ENCODE measurements at places on chromosomes 2 and 18. TPM values are rescaled to one million over a fixed set of nuclear protein-coding genes. Genes with fewer than 3 reads are reported as not detected.
A peak's percentile ranks its signal among the peaks of the same experiment; 100 is the strongest.

Gene ZNF519
- 0.96 TPM for polyA plus RNA-seq

DNA sequence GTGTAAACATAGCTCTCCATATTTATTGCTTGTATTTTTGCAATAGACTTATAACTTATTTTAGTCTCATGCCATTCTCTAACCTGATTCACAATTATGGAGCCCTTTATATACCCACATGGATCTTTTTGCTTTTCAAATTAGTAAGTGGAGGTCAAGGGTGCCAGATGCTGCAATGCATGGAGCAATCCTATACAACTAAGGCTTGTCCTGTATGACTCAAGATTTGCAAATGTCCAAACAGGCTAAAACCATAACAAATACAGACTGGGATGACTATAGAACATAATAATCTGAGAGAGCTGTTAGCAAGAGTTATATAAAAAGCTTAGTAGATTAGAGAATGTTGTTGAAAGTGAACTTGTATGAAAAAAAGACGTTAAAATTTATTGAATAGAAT lies 690.4 kb upstream of the NRXN1 start:
- no peak overlapping the region for H3K4me3 ChIP-seq
- H3K4me1 ChIP-seq: peaks cover 1% of the 10 kb centered on the region
- no peak overlapping the region for H3K27ac ChIP-seq
- no peaks in the 10 kb centered on the region for H3K36me3 ChIP-seq
- H3K27me3 ChIP-seq: no peaks in the 10 kb centered on the region

DNA sequence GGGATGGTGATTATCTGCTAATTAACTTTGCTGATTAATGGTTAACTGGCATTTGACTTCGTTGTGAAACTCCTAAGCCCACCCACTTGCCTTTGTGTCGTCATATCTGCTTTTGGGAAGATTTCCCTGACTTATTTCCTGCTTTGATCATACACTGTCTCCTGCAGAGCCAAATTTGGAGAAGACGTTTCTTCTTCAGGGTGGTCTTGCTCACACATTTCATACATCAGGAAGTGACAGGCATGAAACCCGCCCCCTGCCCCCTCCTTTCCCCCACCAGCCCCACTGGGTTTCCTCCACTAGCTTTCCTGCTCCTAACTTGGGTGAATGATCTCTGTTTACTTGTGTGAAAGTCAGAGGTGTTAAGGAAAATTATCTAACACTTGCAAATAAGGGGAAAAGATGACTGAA lies 300.1 kb downstream of the TSN start:
- no peaks in the 10 kb centered on the region for H3K27me3 ChIP-seq
- no peaks in the 10 kb centered on the region for H3K36me3 ChIP-seq
- H3K27ac ChIP-seq: no peak overlapping the region
- no peak overlapping the region for H3K4me3 ChIP-seq
- DNase-seq: no peak

DNA sequence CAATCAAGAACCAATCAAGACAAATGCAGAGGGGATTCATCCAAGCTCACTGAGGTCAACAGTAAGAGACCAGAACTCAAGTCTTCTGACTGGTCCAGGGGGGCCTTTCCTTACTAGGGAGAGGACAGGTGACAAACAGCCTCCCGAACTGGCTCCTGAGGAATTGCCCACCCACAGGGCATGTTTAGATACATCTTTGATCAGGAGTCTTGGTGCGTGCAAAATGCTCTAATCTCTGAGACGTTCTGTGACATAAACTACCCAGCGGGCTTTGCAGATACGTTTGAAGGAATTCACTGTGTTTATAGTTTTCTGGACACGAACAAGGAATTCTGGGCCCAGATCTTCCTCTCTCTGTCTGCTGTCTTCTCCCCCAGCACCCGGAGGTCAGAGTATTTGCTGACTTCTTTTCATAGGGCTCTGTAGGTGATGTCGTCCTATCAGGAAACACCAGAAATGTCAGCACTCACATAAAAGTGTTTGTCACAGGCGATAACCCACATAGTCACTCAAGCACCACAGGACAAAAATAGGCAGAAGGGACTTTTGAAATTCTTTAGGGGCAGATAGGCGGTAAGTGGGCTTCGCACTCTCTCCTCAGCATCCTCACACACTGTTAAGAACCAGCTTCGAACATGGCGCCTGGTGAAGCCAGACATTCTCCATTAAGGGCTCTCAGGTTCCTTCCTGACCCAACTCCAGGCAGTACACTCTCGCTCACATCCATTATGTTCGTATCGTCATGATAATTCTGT lies 349.0 kb downstream of the CYRIA start:
- no peak overlapping the region for H3K4me3 ChIP-seq
- no peak overlapping the region for H3K27ac ChIP-seq
- peaks cover 4% of the 10 kb centered on the region for H3K4me1 ChIP-seq
- no peak for DNase-seq
- H3K36me3 ChIP-seq: no peaks in the 10 kb centered on the region
- no peaks in the 10 kb centered on the region for H3K27me3 ChIP-seq

Gene CHRNG
- not detected for polyA plus RNA-seq

GRCh38 chr18:10377956-10378355 lies 76.5 kb upstream of the APCDD1 start:
- no peak overlapping the region for H3K27ac ChIP-seq
- DNase-seq: no peak
- no peaks in the 10 kb centered on the region for H3K36me3 ChIP-seq
- H3K4me1 ChIP-seq: no peaks in the 10 kb centered on the region
- no peak overlapping the region for H3K4me3 ChIP-seq

DNA sequence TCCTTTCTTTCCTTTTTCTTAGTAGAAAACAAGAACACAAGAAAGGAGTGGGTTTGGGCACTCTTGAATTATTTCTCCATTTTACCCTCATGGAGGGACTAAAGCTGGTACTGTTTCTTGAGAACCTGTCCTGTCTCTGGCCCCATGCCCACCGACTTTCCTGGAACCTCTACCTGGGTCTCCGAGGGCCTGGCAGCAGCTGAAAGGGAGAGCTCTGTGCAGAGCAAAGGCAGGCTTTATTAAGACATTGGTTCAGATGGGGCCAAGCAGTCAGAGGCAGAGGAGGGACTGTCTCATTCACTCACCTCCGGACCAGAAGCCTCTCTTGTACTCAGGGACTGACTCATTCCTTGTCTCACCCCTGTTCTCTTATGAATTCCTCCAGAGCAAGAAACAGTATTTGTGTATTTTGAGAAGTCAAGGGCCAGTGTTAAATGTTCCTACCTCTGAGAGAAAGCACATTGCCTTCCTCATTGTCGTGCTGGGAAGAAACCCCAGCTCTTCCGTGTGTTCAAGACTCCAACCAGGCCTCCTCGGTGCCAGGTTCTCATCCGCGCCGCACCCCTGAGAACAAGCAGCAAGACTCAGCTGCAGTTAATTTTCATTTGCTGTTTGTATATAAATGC lies 201.9 kb upstream of the NT5C1B start:
- no peak overlapping the region for H3K27ac ChIP-seq
- no peak overlapping the region for H3K4me3 ChIP-seq
- no peaks in the 10 kb centered on the region for H3K27me3 ChIP-seq
- DNase-seq: no peak

GRCh38 chr18:54766634-54767033 lies 61.6 kb upstream of the RAB27B start:
- peak overlapping the region; percentile 51 for H3K27ac ChIP-seq
- H3K4me1 ChIP-seq: peaks cover 9% of the 10 kb centered on the region
- no peaks in the 10 kb centered on the region for H3K36me3 ChIP-seq

GRCh38 chr2:118611691-118612090 lies 235.8 kb downstream of the EN1 start:
- no peaks in the 10 kb centered on the region for H3K4me1 ChIP-seq
- no peaks in the 10 kb centered on the region for H3K36me3 ChIP-seq
- DNase-seq: no peak
- no peak overlapping the region for H3K27ac ChIP-seq

DNA sequence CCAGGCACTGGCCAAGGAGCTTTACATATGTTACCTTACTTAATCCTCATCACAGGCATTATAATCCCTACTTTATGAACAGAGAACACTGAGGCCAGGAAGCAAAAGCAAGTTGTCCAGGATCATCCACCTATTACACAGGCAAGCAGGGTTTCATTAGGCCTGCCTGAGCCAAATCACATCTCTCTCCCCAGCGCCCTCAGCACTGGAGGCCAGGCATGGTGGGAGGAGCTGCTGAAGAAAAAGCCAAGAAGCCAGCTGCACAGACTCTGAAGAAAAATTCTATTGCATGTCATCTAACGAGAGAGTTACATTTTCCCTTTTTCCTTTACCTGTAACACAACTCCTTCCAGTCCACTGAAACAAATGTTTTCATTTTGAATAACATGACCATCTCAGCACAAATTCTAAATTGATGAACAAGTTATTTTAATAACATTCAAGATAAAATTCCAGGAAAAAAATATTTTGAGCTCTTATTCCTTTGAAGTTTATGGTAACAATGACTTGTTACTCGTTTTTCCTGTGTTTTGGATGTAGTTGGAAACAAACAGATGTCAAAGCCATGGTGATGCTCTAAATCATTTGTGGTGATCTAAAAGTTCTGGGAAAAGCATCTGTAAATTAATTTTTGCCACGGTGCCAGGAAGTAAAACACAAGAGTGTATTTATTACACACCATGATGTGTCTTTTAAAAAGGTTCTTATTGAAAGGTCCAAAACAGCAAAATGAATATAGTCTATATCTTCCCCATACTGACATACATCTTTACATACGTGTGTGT lies 139.0 kb upstream of the ITGB6 start:
- no peak for DNase-seq
- no peaks in the 10 kb centered on the region for H3K36me3 ChIP-seq
- H3K27ac ChIP-seq: no peak overlapping the region

GRCh38 chr2:23532391-23533337 lies 147.7 kb downstream of the KLHL29 start:
- no peak for DNase-seq
- no peaks in the 10 kb centered on the region for H3K4me1 ChIP-seq
- no peak overlapping the region for H3K4me3 ChIP-seq
- no peaks in the 10 kb centered on the region for H3K27me3 ChIP-seq

DNA sequence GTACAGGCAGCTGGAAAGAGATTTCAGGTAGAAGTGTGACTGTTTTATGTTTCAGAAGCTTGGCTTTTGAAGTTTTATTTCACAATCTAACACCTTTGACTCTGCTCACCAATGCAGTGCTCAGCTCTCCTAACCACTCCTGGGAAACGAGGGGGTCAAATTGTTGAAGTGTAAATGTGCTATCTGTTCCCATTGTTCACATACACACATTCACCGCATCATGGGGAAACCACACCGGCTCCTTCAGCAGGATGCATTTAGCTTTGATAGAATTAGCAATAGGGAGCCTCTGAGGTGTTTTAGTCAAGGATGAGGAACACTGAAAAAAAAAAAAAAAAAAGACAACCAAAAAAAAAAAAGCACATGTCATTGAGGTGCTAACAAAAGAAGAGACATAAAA lies 13.4 kb upstream of the DLGAP1 start:
- no peak overlapping the region for H3K27ac ChIP-seq
- H3K27me3 ChIP-seq: no peaks in the 10 kb centered on the region
- no peak overlapping the region for H3K4me3 ChIP-seq

- no peaks in the 10 kb centered on the region for H3K27me3 ChIP-seq
- no peak overlapping the region for H3K4me3 ChIP-seq
- H3K36me3 ChIP-seq: no peaks in the 10 kb centered on the region
- no peak overlapping the region for H3K27ac ChIP-seq
- H3K4me1 ChIP-seq: no peaks in the 10 kb centered on the region
- DNase-seq: no peak
Observed at GRCh38 chr2:181313845-181314244, 143.3 kb upstream of the ITGA4 start.

- no peak overlapping the region for H3K4me3 ChIP-seq
- no peaks in the 10 kb centered on the region for H3K27me3 ChIP-seq
- no peaks in the 10 kb centered on the region for H3K36me3 ChIP-seq
- H3K27ac ChIP-seq: no peak overlapping the region
- H3K4me1 ChIP-seq: no peaks in the 10 kb centered on the region
- DNase-seq: no peak
Observed at GRCh38 chr18:76654577-76654976, 159.5 kb upstream of the ZNF516 start.

DNA sequence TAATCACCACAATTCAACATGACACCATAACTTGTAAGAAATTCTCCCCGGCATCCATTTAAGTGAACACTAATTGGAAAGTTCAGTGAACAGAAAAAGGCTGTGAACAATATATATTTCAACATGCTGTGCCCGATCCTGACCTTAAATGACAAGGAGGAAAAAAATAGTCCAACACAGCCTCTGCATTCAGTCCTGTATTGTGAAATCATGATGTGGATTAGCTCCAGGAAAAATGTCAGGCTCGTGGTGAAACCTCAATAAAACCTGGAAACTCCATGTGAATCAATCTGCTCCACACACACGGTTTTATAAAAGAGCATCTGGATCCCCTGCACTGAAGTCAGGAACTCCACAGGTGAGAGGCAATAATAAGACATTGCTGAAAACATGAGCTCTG lies 145.4 kb upstream of the SPOPL start:
- no peaks in the 10 kb centered on the region for H3K4me1 ChIP-seq
- no peak overlapping the region for H3K4me3 ChIP-seq
- no peak overlapping the region for H3K27ac ChIP-seq
- H3K27me3 ChIP-seq: no peaks in the 10 kb centered on the region

Gene GRB14
- 15.0 TPM for polyA plus RNA-seq

DNA sequence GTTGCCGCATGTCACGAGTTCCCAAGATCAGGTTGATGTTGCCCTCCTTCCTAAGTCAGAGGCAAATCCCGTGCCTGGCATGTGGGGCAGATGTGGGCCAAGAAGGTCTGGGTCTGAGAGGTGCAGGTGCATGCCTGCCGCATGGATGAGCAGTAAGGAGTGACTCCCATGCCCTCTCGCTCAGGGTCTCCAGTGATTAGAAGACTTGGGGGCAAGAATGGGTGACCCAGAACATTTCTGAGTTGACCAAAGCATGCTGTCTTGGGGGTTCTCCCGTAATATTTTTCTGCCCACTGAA lies 120.6 kb upstream of the HDAC4 start:
- H3K27ac ChIP-seq: no peak overlapping the region
- no peak for DNase-seq
- H3K4me3 ChIP-seq: no peak overlapping the region
- no peaks in the 10 kb centered on the region for H3K36me3 ChIP-seq
- H3K4me1 ChIP-seq: no peaks in the 10 kb centered on the region

Gene EVA1A
- 93.2 TPM for polyA plus RNA-seq

DNA sequence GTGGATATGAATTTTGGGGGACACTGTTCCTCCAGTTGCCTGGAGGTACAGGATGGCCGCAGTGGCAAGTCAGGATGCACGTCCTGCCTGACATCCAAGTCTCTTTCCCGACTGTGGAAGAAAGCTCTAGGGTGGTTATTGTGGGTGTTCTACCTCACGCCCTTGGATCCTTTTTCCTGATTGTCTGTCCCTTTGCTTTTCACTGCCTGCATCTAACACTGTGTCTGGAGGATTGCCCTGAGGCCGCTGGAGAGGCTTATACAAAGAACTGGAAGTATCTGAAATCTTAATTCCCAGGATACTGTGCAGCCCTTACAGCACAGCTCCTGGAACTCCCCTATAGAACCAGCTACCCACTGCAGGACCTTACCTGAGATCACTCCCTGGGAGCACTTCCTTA lies 250.5 kb downstream of the TFCP2L1 start:
- H3K4me1 ChIP-seq: no peaks in the 10 kb centered on the region
- peak; percentile 17 for DNase-seq
- no peak overlapping the region for H3K4me3 ChIP-seq
- H3K36me3 ChIP-seq: no peaks in the 10 kb centered on the region
- peaks cover 3% of the 10 kb centered on the region for H3K27me3 ChIP-seq

All from liver (tissue), 10 donors.